HuH-7.5 (cell line): ENCODE measurements at places on chromosomes 7 and 10.

DNA sequence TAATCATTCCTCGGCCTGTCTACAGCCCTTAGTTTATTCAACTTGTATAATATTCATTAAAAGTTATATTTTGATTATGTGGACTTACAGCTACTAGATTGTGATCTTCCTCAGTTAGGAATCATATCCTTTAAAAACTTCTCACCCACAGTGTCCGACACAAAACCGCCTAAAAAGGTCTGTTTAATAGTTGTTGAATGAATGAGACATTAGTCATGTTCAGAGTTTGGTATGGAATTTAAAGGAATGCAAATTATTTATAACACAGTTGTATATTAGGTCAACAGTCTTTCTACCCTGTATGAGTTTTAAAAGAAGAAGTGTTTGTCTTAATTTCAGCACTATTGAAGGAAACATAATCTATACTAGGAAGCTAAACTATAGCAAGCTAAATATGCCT, 390.0 kb downstream of the ARL4A start:
- no peak for DNase-seq

GRCh38 chr10:33183655-33184054, 150.8 kb downstream of the NRP1 start:
- DNase-seq, result no peak

DNA sequence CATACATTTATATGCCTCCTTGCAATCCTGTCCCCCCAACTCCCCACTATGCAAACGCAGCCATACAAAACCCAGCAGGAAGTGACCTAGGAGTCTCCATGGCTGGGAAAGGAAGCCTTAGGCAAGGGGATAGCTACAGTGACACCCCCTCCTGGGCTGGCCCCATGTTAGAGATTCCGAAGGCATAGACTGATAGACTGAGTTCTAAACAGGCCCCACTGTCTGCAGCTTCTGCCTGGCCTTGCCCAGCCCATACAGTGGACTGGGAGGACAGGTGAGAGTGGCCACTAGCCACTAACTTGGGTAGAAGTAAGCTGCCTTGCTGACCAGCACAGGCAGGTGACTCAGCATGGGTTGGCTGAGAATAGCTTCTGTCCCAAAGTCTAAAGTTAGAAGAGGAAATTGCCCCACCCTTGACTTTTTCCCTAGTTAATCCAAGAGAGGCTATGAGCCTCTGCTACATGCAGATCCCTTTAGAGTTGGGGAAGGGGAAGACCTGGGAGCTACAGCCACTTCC, 106.3 kb downstream of the C10orf105 start:
- DNase-seq, result no peak

DNA sequence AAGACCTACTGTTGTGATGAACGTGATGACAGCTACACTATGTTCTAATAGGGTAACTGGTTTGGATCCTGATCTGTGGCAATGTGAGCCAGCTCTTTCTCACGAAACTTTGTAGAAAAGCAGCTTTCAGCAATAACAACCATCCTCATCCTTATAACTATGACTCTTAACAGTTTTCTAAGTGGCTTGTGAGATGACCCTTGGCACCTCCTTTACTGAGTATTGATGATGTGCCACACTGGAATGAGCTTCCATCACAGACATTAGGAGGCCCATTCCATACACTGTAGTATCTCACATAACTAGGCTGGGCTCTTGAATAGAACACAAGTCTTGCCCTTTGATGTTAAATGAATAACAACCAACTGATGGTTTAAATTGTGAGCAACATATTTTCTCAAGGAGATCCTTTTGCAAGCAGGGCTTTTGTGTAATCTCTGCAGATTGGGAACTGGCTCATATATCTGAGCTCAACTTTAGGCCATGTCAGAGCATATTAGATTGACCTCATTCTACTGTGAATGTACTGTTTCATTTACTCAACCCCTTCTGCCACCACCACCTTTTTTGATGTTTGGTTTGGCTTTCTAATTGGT, 46.4 kb downstream of the MYPN start:
- DNase-seq, result no peak

DNA sequence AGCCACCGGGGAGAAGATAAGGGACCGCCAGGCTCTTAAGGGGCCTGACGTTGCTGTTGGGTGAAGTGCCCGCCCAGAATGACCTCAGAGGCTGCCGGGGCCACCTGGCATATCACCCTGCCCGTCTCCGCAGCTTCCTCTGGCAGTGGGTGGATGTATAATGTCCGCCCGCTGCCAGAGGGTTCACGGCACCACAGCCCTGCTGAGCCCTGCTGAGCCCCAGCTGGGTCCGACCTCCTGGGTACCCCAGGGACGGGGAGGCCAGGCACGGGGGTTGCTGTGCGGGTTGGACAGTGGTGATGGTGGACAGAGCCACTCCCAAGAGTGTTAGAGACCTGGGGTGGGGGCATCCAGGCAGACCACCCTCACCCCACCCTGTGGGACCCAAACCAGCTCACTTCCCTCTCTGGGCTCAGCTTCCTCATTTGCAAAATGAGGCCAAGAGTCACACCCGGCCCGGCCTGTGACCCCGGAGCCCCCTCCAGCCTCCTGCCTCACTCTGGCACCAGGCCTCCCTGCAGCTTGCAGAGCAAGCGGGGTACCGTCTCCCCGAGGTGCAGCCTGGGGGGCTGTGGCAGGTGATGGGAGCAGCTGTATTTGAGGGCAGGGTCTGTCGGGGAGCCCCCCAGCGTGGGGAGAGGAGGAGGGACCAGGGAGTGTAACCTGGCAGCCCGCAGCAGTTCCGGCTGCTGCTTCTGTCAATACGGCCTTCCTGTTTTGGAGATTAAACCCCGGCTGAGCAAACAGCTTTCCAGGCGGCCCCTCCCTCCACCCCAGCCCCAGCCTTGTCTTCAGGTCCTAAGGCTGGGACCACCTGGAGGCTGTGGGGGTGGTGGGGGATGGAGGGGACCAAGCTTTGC, 8.4 kb upstream of the LFNG start:
- DNase-seq, result peak; percentile 98

GRCh38 chr10:127964621-127965020, 57.7 kb downstream of the PTPRE start:
- DNase-seq, result no peak

- no peak for DNase-seq
These were observed 10.3 kb downstream of the SEC31B start for GRCh38 chr10:100509241-100509840.

DNA sequence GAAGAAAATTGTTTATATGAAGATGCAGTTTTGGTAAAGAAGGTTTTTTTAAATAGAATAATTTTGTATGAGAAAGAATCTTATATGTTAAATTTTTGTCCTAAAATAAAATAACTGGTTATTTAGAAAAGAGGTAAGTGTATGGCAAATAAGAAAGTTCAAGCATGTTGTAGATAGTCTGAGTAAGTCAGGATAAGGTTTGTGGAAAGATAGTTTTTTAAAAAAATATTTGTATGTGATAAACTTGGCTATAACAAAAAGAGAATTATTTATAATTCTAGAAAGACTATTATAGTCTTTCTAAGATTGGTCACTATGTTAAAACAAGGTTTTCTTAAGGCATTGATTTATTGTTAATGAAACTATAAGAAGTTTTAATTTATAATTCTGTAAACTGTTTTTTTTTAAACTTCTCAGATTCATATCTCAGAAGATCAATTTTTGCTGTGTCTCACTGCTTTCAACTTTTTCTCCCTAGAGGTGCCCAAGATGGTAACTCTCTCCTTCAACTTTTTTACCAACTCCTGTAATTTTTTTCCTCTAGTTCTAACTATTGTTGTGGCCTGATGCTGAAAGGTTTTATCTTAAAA, 698.6 kb downstream of the CCSER2 start:
- DNase-seq, result no peak

- no peak for DNase-seq
These were observed 137.9 kb upstream of the CCDC6 start for GRCh38 chr10:60044242-60044641.

- no peak for DNase-seq
These were observed 16.9 kb downstream of the ZNF713 start for GRCh38 chr7:55903985-55904759.

DNA sequence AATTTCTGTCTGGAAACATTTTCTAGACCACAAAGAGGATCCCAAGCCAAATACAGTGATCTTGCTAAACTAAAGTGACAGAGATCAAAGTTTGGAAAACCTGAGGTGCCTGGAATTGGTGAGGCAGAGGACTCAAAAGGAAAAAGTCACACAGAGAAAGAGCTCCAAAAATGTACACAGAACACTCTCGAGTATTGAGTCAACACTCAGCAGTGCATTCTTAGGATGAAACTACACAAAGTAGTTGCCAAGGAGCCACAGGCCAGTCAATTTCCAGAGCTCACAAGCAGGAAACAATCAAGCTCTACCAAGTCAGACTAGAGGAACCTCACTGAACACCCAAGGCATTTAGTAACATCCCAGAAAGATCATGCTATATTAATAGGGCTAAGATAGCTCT, 61.3 kb downstream of the MICU1 start:
- no peak for DNase-seq

DNA sequence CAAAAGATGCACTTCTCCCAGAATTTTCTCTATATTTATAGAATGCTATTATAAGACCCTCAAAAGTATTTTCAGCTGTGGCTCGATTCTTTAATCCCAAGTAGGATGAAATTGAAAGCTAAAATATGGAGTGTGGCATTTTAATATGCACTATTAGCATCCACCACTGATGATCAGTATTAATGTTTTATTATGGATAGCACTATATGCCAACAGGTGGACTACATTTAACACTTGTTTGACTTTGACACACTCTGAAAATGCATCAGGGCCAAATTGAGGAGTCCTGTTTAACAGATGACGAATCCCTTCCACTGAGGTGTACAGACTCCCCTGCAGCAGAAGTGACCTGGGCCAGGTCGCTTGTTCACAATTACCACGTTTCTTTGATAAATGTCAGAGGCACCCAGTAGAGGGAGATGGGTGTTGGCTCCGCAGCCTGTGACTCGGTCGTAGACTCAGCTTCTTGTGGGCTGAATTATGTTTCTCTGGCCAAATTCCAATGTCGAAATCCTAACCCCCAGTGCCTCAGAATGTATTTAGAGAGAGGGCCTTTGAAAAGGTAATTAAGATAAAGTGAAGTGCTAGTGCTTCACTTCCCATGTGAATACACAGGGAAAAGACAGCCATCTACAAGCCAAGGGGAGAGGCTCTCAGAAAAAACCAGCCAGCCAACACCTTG, 48.1 kb downstream of the WIPF3 start:
- no peak for DNase-seq

- DNase-seq, result no peak
These were observed 502 bp downstream of the PRKRIP1 start for GRCh38 chr7:102396710-102397019.

DNA sequence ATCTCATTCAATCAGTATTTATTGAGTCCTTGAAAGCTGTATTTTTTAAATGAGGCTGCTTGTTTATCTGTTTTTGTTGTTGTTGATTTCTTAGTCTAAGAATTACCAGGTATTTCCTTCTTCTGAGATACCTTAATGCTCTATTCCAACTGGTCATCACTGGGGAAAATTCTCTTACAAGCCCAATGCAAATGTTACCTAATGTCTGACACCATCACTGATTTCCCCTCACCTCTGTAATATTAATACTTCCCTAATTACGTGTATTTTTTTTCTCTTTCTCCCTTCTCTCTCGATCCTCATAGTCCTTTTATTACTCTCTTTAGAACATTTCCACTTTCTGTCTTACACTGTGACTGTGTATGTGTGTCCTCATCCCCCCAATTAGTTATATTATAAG, 13.9 kb downstream of the HDAC9 start:
- DNase-seq, result no peak

- no peak for DNase-seq
These were observed 38.8 kb downstream of the CCNJ start for GRCh38 chr10:96082153-96082552.

DNA sequence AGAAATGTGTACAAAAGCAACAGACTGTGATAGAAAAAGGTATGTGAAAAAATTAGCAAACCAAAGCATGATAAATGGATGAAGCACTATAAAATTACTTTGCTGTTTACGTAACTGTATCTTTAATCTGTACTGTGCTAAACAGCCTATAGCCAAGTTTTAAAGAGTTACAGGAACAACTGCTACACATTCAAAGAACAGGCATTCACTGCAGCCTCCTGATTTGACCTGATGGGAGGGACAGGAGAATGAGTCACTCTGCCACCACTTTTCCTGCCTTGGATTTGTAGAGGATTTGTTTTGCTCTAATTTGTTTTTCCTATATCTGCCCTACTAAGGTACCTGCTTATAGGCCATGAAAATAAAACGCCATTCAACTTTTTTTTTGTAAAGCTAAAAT, 116.1 kb downstream of the FANK1 start:
- no peak for DNase-seq

- DNase-seq, result no peak
These were observed 179.4 kb downstream of the CUX1 start for GRCh38 chr7:101996876-101997275.

DNA sequence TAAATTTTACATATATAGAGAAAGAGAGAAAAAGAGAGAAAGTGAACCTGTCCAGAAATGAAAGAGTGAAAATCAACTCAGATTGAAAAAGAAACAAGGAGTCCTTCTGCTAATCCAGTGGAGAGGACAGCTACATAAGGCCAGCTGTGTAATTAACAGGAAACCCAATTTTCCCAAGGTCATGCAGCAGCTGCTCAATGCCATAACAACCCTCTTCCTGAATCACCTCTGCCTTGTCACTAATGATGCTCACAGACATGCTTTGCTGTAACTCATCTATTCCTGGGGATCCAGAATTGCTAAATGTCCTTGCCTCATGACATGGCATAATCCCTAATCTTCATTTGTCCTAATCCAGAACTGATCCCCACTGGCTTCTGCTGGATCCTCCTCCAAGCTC, 288.6 kb downstream of the NEBL start:
- DNase-seq, result no peak

DNA sequence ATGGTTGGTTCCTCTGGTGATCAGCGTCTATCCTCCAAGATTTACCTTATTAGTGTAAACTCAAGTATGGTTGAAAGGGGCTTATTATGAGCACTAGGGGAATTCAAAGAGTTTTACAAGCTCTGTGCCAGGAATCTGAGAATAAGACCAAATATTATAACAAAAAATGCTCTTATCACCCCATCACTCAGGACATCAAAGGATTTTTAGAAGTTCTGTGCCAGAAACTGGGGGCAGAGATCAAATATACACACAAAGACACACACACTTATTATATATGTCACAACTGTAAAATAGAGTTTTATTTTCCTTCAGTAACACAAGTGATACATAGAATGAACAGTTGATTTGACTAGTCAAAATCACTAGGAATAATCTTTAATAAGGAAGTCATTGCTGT, 89.3 kb downstream of the MLLT10 start:
- DNase-seq, result no peak

GRCh38 chr7:134667899-134668298, 21.2 kb downstream of the BPGM start:
- DNase-seq, result no peak

- DNase-seq, result no peak
These were observed 44.3 kb downstream of the SMURF1 start for GRCh38 chr7:99099499-99100077.

DNA sequence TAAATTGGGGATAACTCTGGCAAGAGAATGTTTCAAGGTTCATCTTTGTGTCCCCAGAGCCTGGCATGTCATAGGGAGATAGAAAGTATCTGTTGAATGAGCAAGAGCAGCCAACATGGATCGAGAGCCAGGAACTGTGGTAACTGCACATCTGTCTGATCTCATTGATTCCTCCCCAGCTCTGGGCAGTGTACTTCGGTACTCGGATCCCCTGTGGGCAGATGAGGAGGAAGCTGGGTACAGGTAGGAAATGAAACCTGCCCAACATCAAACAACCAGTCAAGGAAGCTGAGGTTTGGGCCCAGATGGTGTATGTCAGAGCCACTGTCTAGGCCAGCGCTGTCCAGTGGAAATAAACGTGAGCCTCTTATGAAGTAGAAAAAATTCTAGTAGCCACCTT, 76.4 kb downstream of the GRK5 start:
- DNase-seq, result no peak

- no peak for DNase-seq
These were observed 8.7 kb downstream of the PDLIM1 start for GRCh38 chr10:95282107-95282506.
